ENCODE measurements at places on chromosomes 6 and 20.

- DNase-seq: no peak
Observed at GRCh38 chr6:33173535-33174180, 18.6 kb downstream of the COL11A2 start.

DNA sequence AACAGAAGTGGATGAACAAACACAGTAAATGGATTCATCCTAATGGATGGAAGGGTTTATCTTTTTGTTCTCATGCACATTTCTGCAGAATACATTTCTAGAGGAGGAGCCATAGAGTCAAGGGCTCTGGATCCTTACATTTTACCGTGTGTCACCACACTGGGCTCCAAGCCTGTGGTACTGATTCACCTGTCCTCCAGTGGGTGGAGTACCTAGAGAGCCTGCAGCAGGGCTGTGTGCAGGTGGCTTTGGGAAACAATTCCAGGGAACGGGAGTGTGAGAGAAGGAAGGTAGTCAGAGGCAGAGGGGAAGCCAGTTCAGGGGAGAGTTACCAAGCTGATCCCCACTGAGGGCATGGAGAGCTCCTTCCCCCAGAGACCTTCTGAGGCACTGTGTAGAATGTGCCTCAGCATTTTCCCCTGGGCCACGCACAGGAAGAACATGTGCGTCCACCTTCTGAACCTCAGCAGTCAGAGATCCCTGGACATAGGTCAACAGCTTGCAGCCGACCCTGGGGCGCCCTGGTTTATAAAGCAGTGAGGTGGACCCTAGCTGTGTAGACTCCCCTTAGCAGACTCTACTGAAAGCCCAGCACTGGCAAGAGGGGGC lies 85.3 kb upstream of the SLC22A23 start:
- peak; percentile 79 for DNase-seq

DNA sequence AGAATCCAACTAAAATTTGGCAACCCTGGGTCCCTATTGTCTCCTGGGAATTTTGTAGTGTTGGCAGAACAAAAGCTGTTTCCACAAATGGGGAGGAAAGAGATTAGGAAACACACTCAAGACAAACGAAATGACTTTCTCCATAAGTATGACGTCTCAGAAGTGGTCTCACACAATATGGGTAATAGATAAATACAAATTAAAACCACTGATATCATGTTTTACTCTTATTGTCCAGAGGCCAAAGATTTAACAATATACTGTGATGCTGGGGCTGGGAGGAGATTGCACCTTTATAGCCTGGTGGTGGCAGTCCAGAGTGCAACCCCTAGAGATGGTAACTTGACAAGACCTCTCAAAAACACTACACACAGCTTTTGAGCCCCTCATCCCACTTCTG lies 18.6 kb downstream of the FKBP1A start:
- no peak for DNase-seq

GRCh38 chr20:59141818-59142581 lies 21.6 kb upstream of the ZNF831 start:
- no peak for DNase-seq

DNA sequence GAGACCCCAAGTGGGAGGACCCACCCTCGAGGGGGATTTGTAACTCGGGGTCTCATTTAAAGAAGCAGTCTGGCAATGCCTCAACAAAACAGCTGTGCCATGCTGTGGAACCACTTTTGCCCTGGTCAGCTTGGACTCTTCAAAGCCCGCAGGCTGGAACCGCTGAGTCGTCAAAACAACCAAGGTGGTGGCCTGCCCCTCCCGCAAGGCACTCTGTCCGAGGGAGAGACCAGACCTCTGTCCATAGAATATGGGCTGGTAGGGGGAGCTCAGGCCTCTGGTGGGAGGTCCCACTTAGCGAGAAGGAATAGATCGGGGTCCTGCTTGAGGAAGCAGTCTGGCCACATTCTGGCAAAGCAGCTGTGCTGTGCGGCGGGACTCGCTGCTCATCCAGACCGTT lies 208.1 kb downstream of the BCKDHB start:
- no peak for DNase-seq

DNA sequence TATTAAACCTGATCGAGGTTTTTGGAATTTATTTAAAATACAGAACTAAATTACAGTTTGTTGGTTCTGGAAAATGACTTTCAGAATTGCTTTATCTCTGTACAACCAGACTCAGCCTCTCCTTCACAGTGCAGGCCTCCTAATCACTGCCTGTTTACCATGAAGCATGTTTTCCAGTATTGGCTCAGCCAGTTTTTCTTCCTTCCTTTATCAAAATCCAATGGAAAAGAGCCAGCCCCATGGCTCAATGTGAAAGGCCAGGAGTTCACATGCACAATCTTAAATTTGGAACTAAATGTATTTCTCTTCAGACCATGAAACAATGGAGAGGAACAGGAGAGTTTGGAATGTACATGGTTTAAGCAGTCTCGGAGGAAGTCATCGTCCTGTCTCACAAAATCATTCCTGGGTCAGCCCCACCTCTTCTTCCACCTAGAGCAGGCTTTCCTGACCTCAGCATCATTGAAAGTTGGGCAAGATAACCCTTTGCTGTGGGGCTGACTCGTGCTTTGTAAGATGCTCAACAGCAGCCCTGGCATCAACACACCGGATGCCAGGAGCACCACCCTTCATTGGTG lies 680.9 kb upstream of the AGPAT4 start:
- DNase-seq: no peak

- DNase-seq: no peak
Observed at GRCh38 chr6:68282646-68283045, 352.4 kb upstream of the ADGRB3 start.

DNA sequence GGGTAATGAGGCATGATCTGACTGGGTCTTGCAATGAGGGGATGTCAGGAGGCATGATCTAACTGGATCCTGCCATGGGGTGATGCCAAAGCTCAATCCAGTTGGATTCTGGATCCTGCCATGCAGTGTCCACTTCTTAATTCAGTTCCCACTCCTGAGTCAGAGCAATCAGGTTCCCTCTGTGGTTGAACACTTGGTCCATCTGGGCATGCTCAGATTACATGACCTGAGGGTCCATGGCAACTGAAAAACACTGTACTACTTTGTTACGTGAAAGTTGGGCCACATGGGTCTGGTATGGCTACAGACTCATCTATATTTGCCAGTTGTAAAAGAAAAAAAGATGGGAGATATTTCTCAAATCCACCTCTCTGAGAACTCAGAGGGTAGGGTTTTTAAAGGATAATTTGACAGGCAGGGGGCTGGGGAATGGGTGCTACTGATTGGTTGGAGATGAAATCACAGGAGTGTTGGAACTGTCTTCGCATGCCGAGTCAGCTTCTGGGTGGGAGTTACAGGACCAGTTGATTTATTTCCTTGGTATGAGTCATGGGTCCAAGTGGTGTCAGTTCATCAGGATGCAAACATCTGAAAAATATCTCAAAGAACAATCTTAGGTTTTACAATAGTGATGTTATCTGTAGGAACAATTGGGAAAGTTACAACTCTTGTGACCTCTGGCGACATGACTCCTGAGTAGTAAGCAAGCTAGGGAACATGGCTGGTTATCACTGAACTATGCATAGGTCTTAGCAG lies 21.6 kb downstream of the C6orf163 start:
- no peak for DNase-seq

- no peak for DNase-seq
Observed at GRCh38 chr20:25685276-25686080, 11.2 kb downstream of the ZNF337 start.

GRCh38 chr20:3932681-3933080 lies 43.5 kb downstream of the PANK2 start:
- peak; percentile 23 for DNase-seq

DNA sequence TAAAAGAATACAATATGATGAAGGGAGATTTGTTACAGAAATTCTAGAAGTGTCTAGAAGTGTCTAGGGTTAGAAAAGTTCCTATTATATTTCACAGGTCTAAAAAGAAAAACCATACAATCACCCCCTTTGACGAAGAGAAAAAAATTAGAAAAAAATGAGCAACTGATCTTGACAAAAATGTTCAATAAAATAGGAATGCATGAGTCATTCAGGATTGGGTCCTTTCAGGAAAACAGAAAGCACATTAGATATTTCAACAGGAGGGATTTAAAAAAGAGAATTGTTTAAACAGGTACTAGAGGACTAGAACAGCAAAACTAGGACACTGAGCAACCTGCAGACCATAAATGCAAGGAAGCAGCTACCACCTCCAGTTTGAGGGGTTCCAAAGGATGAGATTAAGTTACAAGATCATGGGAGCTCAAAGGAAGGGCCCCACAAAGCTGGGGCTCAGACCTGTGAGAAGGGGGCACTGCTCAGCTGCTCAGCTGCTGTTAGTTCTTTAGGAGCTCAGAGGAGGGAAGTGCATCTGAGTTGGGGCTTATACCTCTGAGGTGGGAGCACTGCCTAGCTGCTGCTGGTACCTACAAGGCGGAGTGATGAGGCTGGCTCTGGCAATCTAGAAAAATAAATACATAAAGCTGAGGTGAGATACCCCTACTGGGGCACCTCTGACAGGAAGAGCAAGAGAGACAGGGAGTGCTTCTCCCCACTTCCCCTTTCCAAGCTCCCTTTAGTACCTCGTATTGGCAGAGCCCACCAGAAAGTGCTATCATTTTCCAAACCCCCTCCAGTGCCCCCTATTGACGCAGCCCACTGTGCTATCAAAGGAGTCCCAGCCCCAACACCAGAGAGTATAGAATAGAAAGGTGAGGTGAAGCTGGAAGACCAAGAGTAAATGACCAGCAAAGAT lies 27.1 kb upstream of the BEND6 start:
- DNase-seq: no peak

DNA sequence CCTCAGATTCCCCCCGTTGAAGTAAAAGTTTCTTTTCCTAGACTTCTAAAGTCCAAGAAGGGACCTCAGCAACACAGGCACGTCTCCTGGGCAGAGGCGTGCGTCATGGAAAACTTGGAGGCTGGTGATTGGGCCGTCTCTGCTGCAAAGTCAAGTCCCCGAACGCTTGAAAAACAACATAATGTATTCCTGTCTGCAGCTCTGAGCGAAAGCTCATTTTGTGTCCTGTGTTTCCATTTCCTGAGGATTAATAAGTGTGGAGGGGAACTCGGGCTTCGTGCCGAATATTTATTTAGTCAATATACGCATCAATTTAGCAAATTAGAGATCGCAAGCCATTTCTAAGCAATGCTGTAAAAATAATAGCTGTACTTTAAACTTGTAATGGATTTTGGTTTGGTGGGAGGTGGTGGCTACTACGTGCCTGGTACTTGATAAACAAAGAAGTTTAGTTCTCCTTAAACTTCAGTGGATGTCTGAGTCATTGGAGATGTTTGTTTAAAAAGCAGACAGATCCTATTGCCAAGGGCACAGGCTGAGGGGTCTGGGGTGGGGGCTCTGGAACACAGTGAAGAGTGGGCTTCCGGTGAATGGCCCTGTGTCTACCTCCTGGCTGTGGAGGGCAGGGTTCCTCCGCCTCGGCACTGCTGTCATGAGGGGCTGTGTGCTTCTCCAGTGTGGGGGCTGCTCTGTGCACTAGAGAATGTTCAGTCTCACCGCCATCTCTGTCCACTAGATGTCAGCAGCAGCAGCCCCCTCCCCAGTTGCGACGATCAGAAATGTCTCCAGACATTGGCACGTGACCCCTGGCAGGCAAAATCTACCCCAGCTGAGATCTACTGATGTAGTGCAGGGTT lies 21.8 kb downstream of the PCK1 start:
- peak; percentile 28 for DNase-seq

GRCh38 chr20:33472868-33473435 lies 16.9 kb upstream of the CBFA2T2 start:
- no peak for DNase-seq

DNA sequence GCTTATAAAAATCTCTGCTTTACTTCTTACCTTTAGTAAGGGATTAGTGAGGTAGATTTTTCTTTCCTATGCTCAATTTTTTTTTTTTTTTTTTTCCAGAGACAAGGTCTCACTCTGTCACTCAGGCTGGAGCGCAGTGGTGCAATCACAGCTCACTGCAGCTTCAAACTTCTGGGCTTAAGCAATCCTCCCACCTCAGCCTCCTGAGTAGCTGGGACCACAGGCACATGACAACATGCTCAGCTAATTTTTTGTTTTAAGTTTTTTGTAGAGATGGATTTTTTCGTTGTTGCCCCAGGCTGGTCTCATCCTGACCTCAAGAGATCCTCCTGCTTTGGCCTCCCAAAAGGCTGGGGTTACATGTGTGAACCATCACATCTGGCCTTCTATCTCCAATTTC lies 58.9 kb upstream of the RREB1 start:
- no peak for DNase-seq

DNA sequence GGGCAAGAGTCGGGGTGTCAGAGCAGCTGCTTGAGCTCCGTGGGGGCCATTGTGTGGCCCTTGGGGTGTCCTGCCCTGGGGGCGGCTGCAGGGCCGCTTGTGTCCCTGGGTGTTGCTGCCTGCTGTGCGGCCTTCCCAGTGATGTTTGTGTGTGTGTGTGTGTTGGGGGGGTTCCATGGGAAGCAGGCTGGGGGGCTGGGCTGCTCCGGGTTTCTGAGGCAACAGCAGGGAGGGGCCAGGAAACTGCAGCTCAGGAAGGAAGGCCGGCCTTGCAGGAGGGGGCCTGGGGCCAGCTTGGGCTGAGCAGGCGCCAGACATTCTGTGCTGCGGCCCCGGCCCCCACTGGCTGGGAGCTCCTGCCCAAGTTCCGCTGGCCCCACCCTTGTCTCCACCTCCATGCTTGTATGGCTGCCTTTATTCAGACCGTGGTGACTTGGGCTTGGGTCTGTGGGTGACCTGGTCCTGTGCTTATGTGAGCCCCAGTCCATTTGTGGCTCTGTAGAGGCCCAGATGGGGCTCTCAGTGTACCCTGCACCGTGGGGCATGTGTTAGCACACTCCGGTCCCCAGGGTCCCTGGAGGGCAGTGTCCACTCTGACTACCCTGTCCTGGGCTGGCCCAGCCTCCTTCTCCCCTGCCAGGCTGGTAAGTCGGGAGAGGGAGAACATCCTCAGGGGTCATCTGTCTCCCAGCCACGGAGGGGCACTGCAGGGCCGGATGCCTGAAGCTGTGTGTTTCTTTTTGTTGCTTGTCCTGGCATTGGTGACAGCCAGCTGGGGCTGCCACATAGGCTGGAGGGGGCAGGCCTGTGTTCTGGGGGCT lies 4.6 kb upstream of the SOX18 start:
- DNase-seq: no peak

- DNase-seq: no peak
Observed at GRCh38 chr6:52546678-52547077, 30.2 kb downstream of the TRAM2 start.

DNA sequence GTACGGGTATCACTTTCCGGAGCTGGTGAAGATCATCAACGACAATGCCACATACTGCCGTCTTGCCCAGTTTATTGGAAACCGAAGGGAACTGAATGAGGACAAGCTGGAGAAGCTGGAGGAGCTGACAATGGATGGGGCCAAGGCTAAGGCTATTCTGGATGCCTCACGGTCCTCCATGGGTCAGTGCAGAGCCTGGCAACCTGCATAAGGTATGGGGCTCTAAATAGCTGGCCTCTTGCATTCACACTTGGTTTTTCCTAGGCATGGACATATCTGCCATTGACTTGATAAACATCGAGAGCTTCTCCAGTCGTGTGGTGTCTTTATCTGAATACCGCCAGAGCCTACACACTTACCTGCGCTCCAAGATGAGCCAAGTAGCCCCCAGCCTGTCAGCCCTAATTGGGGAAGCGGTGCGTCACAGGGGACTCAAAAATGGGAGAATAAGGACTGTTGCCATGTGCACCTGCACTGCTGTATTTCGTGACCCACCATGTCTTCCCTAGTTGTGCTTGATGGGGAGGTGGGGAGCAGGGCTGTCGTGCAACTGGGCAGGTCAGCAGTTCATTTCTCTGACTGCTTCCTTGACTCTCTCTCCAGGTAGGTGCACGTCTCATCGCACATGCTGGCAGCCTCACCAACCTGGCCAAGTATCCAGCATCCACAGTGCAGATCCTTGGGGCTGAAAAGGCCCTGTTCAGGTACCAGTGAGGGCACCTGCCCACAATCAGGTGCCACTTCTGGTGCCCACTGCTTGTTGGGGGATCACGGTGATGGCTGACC lies 3.1 kb downstream of the NOP56 start:
- DNase-seq: no peak
